ENCODE measurements at places on chromosomes 1 and 21.
A peak's percentile ranks its signal among the peaks of the same experiment; 100 is the strongest.

DNA sequence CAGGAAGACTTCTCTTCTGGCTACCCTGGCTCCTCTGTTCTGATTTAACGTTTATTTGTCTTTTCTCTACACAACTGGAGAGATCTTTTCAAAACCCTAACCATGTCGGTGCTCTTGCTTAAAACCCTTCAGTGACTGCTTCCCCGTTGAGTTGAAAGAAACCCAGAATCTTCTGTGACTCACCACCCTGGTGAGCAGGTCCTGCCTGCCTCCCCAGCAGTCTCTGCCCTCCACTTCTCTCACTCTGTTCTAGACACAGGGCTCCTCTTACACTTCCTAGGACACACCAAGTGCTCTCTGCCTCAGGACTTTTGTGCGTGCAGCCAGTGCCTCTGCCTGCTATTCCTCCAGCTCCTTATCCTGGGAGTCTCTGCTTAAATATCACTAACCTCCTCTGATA is 131.4 kb downstream of the IER5 start:
- DNase-seq: no peak

GRCh38 chr1:182684116-182684828 is at the start of gene RGS8:
TSS of gene RGS8 (minus strand) at chr1:182684587. CDS start at chr1:182669649, 14,938 bp downstream.
- peak; percentile 31 for DNase-seq

- no peak for DNase-seq
These were observed 32.8 kb upstream of the MAN1C1 start for GRCh38 chr1:25583519-25584370.

DNA sequence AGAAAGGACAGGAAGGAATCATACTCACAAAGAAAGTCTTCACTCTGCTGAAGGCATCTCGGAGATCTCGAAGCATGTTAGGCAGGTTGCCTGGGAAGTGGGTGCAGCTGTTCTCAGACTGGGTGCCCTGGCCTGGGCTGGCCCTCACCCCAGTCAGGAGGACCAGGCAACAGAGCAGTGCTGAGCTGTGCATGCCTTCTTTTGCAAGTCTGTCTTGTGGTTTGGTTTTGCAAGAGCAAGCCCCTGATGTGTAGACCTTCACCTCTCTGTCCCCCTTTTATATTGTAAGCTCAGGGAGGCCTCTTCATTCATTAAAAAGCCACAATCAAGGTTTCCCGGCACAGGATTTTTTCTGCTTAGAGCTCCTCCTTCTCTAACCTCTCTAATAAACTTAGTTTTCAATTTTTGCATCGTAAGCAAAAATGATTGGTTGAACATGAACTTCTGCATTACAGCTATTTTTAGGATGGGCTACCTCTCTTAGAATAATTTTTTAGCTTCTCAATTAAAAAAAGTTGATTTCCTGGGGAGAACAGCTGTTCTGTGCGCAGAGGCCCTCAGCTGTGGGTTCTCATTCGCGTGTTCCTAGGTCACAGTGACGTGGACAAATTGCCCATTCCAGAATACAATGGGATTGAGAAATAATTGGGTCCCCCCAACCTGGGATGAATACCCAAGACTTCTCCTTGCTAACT is at the start of gene IL10:
TSS of gene IL10 (minus strand) at position 252 of the 695 bp plus-strand sequence. CDS start at position 193, 59 bp downstream.
- no peak for DNase-seq

Measured in SHP77 (cell line).